ENCODE measurements at places on chromosomes 16 and 17.

GRCh38 chr17:36752096-36752888 is 150.9 kb downstream of the MRM1 start:
- DNase-seq: no peak

DNA sequence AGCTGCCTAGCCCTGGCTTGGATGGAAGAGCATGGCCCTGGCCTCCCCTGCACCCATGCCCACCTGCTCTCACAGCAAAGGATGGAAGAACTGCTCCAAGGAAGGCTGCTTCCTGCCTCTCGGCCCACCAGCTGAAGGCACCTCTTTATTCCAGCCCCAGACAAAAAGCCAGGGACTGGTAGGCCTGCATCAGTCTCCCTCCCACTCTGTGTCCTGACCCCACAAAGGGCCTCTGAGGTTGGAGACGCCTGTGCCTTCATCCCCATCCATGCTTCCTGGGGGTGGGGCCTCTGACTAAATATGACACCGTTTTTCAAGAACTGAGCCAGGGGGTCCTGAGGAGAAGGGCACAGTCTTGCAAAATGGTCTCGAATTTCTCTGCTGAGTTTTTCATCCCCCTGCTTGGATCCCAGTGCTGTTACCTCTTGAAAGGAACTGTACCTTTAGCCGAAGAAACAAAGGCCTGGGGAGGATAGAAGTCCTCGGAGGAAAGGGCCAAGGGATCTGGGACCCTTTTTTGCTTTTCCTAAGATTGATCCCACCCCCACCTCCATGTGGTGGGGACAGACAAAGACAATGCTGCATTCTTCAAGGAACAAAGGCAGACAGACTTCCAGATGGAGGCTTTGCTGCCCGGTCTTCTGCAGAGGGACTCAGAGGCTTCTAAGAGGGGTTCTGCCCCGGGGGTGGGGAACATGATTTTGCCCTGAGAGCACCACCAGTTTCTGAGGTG is 5.2 kb downstream of the C17orf50 start:
- no peak for DNase-seq

DNA sequence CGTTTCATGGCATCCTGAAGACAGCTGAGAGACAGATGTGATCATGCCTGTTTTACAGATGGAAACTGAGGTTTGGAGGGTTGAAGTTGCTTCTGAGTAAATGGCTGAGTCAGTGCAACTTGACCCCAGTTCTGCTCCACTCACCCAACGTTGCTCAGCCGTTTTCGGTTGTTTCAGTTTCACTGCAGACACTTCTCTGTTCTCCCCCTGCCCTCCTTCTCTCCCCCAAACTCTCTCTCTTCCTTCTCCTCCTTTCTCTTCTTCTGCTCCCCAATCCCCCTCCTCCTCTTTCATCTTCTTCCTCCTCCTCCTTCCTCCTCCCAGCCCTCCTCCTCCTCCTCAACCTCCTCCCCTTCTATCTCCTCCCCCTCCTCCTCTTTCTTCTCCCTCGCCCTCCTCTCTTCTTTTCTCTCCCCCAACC is 9.4 kb upstream of the CEP20 start:
- no peak for DNase-seq

DNA sequence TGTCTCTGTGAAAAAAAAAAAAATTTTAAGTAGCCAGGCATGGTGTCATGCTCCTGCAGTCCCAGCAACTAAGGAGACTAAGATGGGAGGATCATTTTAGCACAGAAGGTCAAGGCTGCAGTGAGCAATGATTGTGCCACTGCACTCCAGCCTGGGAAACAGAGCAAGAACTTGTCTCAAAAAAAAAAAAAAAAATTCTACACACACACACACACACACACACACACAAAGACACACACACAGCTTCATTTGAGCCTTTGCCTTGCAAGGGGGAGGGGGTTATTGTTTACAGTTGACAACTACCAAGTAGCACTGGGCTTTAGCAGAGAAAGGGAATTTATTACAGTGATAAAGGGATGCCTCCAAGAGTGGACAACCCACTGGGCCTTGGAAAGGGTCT is 4.9 kb upstream of the POLR3E start:
- no peak for DNase-seq

GRCh38 chr16:11700264-11701029 is 32.2 kb downstream of the SNN start:
- DNase-seq: no peak

GRCh38 chr17:38425744-38426143 is 2.5 kb upstream of the ARHGAP23 start:
- no peak for DNase-seq

DNA sequence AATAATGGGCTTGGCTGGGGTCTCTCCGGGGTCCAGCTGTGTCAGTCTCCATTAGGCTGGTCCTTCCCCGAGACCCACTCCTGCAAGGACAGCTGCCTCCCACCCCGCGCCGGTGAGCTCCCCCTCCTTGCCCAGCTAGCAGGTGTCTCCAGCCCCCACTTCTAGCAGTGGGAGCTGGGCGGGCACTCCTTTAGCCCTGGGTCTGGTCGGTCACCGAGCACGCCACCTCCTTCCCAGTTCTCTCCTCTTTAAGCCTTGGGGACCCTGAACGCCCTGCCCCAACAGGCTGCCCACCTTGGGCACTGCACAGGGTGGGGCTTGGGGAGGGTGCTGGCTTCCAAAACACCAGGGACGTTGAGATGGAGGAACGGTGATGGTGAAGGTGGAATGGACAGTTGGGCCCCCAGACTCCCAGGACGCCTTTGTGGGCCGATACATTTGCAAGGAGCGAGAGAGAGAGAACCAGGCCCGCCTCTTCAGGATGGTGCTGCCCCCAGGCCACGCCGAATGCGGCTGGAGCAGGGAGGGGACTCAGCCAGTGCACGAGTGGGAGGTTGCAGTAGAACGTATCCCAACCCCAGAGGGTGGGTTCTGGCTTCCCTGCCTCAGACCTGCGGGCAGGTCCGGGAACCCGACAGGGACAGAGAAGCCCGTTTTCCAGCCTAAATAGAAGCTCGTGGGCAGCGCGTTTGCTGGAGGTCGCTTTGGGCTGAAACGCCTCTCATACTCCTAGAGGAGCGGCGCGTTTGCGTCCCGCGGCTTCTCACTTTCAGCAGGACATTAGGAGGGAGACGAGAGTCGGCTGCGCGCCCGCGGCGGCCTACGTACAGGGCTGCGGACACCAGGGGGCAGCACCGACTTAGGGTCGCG is 10.7 kb downstream of the TBX2 start:
- no peak for DNase-seq
